ENCODE measurements at places on chromosomes 3 and 15.

GRCh38 chr15:82807920-82808633 lies 1.4 kb upstream of the WHAMM start:
- no peak for DNase-seq

- no peak for DNase-seq
These were observed 726.4 kb upstream of the SGO1 start for GRCh38 chr3:20912406-20912805.

DNA sequence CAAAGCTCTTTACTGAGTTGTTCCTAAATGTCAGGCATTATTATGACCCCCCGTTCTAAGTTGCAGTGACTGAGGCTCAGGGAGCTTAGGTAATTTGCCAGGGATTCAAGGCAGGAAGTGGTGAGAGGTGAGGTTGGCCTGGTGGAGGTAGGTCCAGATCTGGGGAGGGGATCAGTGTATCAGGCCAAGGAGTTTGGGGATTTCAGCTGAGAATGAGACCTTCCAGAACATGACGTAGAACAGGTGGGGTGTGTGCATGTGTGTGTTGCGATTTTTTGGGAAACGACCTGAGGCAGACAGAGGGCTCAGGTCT lies 41.1 kb upstream of the MRPS22 start:
- DNase-seq: no peak

- DNase-seq: no peak
These were observed 1.6 kb upstream of the KY start for GRCh38 chr3:134652409-134652831.

- DNase-seq: no peak
These were observed 14.2 kb upstream of the HOMER2 start for GRCh38 chr15:82966671-82967071.

GRCh38 chr3:66475386-66476020 lies 25.3 kb downstream of the LRIG1 start:
- DNase-seq: no peak

GRCh38 chr15:78076231-78077052 lies 1.1 kb downstream of the TBC1D2B start:
- DNase-seq: no peak

- DNase-seq: no peak
These were observed 20.8 kb upstream of the CFAP161 start for GRCh38 chr15:81113204-81113657.

GRCh38 chr3:57949785-57950615 lies 58.2 kb upstream of the FLNB start:
- no peak for DNase-seq
